ENCODE measurements at places on chromosomes 2 and 18.

- ATAC-seq = no peak
Observed at GRCh38 chr2:187586011-187586641, 31.9 kb upstream of the TFPI start.

GRCh38 chr18:37611614-37612279 lies 46.1 kb upstream of the CELF4 start:
- ATAC-seq = peak; percentile 93

- ATAC-seq = no peak
Observed at GRCh38 chr18:49303379-49303778, 157.1 kb downstream of the DYM start.

DNA sequence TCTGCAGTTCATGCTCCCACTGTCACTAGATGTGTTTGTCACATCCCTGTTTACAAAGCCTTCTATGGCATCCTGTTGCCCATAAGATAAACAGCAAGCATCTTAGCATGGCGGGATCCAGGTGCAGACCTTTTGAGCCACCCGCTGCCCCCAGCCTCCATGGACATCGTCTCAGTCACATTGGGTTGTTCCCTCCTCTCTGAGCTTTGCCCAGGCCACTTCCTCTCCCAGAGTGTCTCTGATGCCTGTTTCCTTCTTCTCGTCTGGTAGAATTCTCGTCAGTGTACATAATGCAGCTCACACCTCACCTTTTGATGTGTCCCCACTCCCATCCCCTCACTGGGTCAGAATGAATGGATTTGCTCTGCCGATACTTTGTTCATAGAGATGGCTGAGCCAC lies 239.0 kb upstream of the APCDD1 start:
- ATAC-seq = no peak

GRCh38 chr2:182463760-182464159 lies 36.9 kb upstream of the PDE1A start:
- no peak for ATAC-seq

- ATAC-seq = peak; percentile 78
Observed at GRCh38 chr18:7370802-7371201, 139.9 kb downstream of the LRRC30 start.

GRCh38 chr2:26702025-26702424 lies 9.5 kb downstream of the KCNK3 start:
- ATAC-seq = no peak

DNA sequence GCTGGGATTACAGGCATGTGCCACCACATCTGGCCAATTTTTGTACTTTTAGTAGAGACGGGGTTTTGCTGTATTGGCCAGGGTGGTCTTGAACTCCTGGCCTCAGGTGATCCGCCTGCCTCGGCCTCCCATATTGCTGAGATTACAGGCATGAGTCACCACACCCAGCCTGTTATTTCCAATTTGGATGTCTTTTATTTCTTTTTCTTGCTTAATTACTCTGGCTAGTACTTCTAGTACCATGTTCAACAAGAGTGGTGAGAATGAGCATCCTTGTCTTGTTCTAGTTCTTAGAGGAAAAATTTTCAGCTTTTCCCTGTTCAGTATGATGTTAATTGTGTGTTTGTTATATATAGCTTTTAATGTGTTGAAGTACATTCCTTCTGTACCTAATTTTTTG lies 23.4 kb downstream of the CCDC138 start:
- no peak for ATAC-seq

DNA sequence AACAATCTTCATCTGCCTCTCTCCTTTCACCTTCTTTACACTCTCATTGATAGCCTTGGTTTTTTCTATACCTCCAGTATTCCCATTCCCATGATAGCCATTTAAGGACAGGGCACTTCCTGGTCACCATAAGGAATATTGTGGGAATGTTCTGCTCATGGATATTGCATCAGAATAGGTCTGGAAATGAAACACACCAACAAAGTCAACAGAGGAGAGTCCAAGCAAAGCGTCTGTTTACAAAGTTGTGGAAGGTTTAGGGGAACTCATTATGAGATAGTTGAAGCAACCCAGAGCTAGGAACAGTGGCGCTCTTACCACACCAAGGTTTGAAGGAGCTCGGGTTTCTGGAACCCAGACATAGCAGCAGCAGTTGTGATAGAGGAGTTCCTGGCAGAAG lies 150.3 kb upstream of the TNP1 start:
- ATAC-seq = no peak

- ATAC-seq = no peak
Observed at GRCh38 chr18:54824761-54825160, 3.5 kb upstream of the RAB27B start.

DNA sequence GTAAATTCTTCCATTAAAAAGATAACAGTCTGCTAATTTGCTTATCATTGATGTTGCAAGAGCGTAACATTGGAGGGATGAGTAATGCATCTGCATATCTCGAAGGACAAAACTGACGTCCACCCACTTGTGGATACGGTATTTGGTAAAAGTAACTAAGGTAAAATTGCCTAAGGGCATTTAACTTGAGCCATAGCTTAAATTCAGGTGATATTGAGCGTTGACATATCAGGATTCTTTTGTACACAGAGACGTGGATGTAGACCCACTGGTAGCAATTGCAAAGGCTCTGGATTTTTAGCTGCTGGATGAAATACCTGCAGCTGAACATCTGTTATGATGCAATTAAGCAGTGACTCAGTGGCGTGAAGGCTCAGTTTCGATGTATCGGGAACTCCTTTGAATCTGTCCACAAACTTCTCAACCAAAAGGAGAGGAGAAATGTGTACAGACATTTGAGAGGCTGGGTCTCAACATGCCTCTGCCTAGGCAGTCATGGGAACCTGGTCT lies 119.3 kb downstream of the SPTBN1 start:
- ATAC-seq = no peak

- ATAC-seq = no peak
Observed at GRCh38 chr2:106841886-106842645, 43.9 kb downstream of the ST6GAL2 start.

DNA sequence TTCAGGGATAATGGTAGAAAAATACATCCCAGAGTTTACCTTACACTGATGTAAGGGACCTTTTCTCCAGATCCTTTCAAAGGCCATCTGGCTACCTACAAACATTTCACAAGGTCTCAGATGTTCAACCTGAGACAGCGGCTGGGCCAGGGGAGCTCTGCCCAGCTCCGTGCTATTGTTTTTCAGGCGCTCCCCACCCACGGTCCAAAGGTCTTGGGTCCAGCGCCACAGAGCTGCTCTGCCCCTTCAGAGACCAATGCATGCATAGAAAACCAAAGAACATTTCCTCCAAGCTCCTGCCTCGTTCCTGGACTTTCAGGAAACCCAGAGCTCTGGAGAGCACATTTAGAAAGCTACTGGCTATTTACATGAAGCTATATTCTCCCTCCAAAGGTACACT lies 40.3 kb downstream of the COPS8 start:
- ATAC-seq = no peak

GRCh38 chr2:16394986-16395550 lies 270.6 kb downstream of the CYRIA start:
- no peak for ATAC-seq

DNA sequence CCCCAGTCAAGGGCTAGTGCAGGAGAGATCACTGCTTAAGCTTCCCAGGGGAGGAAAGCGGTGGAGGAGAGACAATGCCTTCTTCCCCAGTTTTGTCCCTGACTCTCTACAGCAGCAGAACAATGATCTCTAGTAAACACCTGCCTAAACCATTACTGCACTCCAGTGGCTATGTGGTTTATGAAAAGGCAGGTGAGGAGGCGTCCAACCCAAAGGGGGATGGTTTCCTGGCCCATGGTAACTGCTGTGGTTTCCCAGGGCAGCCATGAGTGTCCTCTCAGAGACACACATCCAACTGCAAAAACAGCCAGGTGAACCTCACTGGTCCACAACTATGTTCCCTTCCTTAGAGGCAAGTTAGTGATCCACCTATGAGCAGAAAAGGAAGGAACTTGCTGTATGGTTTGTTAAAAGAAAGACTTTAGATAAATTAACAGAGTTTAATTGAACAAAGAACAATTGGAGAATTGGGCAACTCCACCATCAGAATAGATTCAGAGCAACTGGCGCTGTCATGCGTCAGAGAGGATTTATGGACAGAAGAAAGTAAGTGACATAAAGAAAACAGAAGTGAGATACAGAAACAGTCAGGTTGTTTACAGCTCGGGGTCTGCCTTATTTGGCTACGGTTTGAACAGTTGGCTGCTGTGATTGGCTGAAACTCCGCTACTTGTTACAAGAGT lies 4.8 kb upstream of the TTC39C start:
- ATAC-seq = no peak

GRCh38 chr2:80070587-80070986 lies 234.0 kb downstream of the LRRTM1 start:
- ATAC-seq = no peak

DNA sequence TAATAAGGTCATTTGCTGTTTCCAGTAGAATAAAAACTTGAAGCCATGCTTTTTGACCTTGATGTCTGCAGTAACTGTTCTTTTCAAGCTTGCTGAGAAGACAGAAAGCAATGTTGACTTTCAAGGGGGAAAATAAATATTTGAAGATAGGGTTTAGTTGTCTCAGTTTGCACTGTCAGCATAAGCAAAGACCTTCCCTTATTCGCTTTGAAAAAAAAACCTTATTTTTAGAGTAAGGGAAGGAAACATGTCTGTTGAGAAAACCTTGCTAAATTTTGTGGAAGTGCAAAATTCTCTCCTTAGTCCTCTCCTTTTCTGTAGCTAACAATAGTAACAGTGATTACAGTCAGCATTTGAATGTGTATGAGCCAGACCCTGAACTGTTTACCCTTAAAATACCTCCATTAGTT lies 43.1 kb downstream of the MAP4K4 start:
- no peak for ATAC-seq

- ATAC-seq = peak; percentile 100
Observed at GRCh38 chr2:187900021-187900420, 345.8 kb upstream of the TFPI start.

DNA sequence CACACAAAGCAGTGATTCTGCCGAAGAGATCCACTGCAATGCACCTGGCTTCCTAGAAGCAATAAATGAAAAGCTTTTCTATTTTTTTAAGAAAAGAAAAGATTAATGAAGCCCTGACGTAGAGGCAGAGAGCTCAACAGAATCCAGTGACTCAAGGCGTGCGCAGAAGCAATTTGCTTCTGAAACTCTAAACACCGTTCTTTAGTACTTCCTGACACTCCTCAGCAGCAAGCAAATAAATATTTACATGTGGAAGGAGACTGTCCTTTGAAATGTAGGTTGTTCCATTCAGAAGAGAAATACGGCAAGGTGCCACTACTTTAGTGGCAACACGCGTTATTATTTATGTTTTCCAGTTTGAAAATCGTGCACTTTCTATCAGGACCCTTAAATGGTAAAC lies 126.2 kb upstream of the ZNF516 start:
- peak; percentile 46 for ATAC-seq

DNA sequence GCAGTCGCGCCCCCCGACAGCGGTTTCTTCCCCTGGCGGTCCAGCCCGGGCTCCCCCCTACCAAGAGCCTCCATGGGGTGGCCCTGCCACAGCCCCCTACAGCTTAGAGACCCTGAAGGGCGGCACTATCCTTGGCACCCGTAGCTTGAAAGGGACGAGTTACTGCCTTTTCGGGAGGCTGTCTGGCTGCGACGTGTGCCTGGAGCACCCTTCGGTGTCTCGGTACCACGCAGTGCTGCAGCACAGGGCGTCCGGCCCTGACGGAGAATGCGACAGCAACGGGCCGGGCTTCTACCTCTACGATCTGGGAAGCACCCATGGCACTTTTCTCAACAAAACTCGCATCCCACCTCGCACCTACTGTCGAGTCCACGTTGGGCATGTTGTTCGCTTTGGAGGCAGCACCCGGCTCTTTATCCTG lies 475 bp downstream of the SLC4A1AP start:
- no peak for ATAC-seq

- no peak for ATAC-seq
Observed at GRCh38 chr2:241064008-241064801, 37.9 kb downstream of the MTERF4 start.

- no peak for ATAC-seq
Observed at GRCh38 chr2:24682304-24682703, 110.9 kb downstream of the PTRHD1 start.

GRCh38 chr2:241432824-241433448 lies 75.4 kb downstream of the STK25 start:
- peak; percentile 63 for ATAC-seq

GRCh38 chr2:181364492-181365170 lies 92.6 kb upstream of the ITGA4 start:
- no peak for ATAC-seq

DNA sequence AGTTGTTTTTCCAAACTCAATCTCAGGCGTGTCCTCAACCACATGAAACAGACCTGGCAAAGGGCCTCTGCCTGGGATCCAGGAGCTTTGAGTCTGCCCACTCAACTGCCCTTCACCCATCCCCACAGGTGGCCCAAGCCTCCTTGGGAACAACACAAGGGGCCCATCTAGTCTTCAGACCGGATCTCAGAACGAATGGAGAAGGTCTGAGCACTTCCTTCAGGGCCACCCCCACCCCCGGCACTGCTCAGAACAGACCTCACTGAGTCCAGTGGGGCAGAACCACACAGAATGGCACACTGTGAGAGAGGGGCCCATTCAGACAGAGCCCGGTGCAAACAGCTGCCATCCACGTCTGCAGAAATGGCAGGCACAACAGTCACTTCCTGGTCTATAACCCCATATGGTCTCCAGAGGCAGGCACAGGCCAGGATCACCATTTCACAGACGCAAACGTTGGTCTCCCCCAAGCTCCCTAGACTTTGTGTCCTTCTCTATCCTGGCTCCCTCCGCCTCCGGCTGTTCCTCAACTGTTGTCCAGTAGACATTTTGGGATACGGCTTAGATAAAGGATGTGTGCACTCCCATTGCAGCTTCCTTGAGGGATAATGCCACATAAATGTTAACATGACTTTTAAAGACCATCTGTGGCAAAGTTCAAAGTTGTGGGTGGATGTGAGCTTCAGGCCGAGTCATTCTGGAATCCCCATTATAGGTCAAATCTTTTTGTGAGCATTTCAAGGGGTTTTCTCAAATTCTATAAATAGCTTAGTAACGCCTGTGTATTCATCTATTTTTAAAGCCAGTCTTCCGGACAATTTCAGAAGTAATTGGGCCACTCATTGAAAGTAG lies 149.7 kb downstream of the SMAD7 start:
- no peak for ATAC-seq

- ATAC-seq = no peak
Observed at GRCh38 chr2:175535631-175536030, 354.1 kb upstream of the ATP5MC3 start.

- no peak for ATAC-seq
Observed at GRCh38 chr2:26934985-26935384, 35.5 kb upstream of the MAPRE3 start.

DNA sequence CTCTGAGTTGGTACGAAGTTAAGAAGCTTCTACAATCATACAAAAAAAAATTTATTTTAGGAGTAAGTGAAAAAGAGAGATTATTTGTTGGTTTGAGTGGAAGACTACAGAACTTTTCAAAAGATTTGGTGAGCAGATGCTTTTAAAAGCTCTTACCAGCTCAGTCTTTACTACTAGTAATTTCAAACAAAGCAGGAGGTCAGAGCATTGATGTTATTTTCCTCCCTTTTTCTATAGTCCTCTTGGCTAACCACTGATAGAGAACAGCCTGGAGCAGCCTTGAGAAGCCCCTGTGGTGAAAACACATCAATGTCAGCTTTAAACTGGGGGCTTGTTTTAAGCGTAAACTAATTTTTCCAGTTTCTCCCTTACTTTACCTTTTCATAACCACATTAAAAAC lies 559.3 kb upstream of the CDH2 start:
- ATAC-seq = no peak

Data from motor neuron (in vitro differentiated cells).